ENCODE measurements at places on chromosomes 7 and 10.

GRCh38 chr10:37456456-37456855 is 331.1 kb downstream of the ANKRD30A start:
- DNase-seq = no peak

- DNase-seq = no peak
These were observed 19.0 kb downstream of the SH2B2 start for GRCh38 chr7:102305414-102306268.

GRCh38 chr7:47492716-47493325 is 89.1 kb downstream of the TNS3 start:
- DNase-seq = no peak

DNA sequence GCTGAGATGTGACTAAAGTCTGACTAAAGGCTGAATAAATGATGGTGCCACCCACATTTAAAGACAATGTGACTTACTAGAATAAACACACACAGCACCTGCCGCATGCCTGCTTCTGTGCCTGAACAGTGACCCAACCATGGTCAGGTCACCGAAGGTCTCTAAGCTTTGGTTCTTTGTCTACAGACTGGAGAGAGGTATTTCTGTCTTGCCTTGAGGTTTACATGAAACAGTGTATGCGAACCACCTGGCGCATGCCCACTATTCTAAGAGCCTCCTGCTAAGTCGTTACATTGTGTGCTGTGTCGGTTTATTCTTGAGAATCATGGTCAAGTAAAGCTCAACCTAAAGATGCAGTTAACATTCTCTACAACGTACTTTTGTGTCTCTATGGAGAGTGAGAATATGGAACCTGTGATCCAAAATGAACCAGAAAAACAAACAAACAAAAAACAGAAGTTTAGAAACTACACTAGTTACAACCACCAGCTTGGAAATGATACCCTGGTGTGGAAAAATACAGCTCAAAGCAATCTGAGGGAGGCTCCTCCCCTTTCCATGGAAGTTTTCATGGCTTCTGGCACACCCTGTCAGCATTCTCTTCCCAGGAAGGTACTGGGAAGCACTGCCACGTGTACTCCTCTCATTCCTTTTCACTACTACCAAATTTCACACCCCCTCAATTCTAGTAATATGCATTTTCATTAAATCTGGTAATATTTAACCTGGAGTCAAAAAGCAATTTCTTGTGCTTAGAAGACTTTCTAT is 40.0 kb downstream of the VOPP1 start:
- no peak for DNase-seq

- DNase-seq = no peak
These were observed 825.8 kb upstream of the POM121L12 start for GRCh38 chr7:52209614-52210013.
